ENCODE measurements at places on chromosomes 13 and 19. TPM values are rescaled to one million over a fixed set of nuclear protein-coding genes. Genes with fewer than 3 reads are reported as not detected.

GRCh38 chr13:37640499-37640898 is 41.9 kb upstream of the POSTN start:
- no peak for DNase-seq

DNA sequence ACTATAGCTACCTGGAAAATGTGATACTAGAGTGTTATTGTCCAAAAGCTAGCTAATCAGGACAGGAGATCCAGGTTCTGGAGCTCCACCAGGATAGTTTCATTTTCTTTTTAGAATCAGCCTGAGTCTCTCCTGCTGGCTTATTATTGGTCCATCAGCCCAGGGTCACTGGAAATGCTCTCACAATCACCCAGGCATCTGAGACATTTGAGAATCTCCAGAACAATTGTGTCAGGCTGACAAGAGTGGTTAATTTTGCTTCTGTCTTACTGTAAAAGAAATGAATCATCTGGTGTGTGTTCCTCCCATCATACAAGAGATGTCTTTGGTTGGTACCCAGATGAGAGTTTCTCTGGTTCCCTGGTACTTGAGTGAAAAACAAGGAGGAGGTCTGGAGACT is 43.6 kb upstream of the ZNF681 start:
- DNase-seq: no peak

DNA sequence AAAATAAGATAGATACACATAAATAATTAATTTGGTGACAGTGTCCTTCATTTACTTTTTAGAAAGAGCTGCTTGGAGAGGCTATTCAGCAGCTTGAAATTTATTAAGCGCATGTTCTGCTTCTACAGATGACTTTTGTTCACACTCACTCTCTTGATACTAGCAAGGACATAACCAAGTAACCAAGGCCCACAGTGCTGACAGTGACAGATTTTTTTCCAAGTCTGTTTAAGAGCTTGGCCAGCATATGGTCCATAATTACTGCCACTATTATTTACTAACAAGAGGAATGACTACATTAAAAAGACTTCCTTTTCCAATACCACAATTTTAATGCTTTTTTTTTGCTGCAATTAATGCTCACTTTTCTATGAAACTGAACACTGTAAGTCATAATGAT is 673.7 kb upstream of the MIR17HG start:
- DNase-seq: no peak

The GIPC3 gene
- total RNA-seq: 0.19 TPM

The IGFL3 gene
- not detected for total RNA-seq
